ENCODE measurements at places on chromosomes 7 and 10.

DNA sequence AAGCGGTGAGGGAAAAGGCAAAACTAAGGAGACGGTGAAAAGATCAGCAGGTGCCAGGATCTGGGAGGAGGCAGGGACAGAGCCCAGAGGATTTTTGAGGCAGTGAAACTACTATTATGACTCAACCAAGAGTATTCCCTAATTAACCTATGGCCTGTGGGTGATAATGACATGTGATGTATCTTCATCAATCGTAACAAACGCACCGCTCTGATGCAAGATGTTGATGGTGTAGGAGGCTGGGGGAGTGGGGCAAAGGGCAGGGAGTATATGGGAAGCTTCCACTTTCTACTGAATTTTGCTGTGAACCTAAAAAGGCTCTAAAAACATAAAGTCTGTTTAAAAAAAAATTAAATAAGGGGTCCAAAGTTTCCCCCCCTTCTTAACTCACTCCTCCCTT, 25.5 kb upstream of the EZH2 start:
- DNase-seq = no peak

DNA sequence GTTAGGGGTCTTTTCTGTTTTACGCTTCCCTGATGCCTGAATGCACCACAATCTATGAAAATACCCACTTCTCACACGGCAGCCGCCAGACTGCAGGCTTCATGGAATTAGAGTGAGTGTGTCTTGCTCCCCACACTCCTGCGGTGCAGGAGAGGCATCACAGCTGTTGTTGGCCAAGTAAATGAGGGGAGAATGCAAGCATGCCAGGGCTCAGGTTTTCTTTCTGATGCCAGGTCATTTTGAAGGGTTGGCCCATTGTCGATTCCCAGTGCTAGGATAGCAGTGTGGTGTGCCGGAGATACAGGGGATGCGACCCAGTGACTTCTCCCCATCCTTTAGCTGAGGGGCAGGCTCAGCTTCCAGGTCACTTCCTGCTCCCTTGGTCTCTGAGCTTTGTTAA, 16.3 kb downstream of the CXCL12 start:
- no peak for DNase-seq

DNA sequence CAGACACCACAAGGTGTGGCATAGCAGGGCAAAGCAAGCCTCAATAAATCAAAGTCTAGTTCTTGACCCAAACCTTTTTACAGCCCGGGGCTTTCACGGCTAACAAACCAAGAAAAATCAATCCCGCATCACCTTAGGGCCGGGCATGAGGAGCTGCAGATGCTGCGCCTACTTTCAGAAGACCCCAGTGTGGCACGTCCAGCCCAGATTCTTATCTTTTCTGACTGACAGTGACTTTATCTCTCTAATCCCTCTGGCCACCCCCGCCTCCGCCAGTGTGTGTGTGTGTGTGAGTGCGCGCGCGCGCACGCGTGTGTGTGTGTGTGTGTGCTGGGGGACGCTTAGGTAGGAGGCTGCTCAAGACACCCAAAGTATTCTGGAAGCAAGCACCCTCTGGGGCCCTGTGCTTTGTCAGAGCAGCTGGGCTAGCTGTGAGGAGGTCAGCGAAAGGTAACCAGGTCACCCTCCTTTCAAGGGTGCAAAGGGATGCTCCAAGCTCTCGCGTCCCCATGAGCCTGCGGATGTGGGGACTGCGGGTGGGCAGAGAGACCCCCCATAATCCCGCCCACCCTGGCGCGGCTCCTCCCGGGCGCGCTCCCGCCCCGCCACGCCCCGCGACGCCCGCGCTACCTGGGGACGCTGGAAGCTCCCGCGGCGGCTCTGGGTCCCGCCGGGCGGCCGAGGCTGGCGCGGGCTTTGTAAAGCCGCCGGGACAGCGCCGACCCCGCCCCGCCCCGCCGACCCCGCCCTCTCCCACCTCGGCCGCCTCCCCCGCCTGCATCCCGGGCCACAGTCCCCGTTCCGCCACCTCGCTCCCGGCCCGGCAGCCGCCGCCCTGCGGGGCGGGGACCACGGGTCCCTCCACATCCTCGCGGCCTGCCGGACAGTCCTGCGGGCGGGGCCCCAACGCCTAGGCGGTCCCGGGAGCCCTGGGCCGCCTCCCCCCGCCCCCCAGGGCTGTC, 57.1 kb upstream of the RHOBTB1 start:
- DNase-seq = no peak

GRCh38 chr10:101280511-101280910, 51.2 kb upstream of the LBX1 start:
- DNase-seq = no peak

- DNase-seq = no peak
Measured at GRCh38 chr7:89837515-89837914, 316.8 kb upstream of the STEAP1 start.

DNA sequence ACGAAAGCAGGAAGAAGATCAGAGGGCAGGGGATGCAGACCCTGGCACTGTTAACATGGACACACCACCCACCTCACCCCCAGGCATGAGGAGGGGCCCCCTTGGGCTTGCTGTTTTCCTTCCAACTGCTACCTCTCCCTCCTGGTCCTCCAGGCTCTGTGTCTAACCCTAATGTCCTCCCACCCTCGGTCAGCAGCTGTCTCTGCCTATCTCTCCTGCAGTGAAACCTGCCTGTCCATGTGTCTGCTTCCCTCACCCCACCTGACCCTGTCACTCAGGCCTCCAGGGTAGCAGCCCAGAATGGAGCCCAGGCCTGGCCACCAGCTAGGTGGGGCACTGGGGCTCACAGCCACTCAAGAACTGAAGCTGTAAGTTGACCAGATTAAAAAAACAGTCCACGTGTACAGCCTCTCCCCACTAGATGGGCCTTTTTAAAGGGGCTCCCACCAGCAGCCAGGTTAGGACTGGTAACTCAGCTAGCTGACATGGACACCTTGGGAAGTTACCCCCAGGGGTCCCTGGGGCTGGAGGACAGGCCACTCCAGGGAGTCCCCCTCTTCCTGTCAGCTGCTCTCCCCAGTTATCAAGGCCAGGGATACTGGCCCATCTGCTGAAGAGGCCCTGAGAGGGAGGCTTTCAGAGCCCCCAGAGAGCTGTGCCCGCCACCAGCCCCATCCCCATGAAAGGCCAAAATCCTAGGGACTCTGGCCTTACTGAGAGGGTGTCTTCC, 1.5 kb downstream of the SMARCD3 start:
- DNase-seq = no peak

GRCh38 chr7:28556025-28556424, 143.7 kb downstream of the CREB5 start:
- DNase-seq = no peak

DNA sequence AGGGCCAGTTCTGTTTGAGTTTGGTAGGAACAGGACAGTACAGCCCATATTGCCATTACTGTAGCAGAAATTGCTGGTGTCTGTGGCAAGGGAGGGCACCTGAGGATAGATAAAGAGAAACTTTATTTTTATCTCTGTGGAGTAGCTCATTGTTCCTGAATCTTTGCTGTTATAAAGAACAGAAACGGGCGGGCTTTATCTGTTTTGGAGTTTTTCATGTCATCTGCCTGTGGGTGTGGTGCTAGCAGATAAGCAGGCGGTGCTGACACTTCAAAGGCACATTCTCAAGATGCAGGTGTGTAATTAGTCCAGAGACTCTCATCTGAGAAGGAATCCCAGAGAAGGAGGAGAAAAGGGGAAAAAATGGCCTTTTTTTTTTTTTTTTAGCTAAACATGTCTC, 11.5 kb downstream of the ZNF273 start:
- no peak for DNase-seq

Data from OCI-LY7 (cell line).